Neural progenitor cell (in vitro differentiated cells): ENCODE measurements at places on chromosomes 11 and 22. TPM values are rescaled to one million over a fixed set of nuclear protein-coding genes. Genes with fewer than 3 reads are reported as not detected.

DNA sequence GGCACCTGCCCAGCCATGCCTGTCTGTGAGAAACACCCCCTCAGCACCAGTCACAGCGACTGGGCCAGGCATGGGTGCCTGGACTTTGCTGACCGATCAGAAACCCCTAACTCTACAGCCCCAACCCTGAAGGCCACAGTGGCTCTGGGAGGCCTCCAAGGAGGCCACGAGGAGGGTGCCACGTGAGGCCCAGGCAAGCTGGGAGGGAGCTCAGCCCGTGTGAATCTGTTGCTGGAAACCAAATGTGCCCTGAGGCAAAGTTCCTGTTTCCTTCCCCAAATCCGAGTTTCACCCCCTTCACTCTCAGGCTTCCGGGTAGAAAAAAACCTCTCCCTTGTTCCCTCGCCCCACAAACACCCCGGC lies 1.3 kb downstream of the UNC93B1 start:
- H3K4me1 ChIP-seq = no peaks in the 10 kb centered on the region
- no peak overlapping the region for H3K4me3 ChIP-seq
- DNase-seq = no peak
- no peaks in the 10 kb centered on the region for H3K36me3 ChIP-seq

The PTPRCAP gene
- total RNA-seq = 1.1 TPM in 1 of 2 replicates, not detected in the other

DNA sequence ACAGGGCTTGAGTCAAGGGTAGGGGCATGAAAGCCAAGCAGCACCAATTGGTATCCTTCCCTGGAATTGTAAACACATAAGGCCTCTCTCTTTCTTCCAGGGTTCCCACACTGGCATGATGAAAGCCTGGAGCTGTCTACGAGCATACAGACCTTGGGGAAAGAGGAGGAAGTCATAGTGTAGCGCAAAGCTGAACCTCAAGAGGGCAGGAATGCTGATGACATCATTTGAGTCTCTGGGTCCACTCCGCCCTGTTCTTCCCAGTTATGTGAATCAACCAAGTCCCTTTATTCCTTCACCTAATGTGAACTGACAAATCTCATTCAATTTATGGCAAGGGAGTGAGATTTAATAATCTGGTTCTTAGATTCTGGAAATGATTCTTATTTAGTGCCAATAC lies 266.4 kb upstream of the NCAM1 start:
- DNase-seq = no peak
- no peaks in the 10 kb centered on the region for H3K27me3 ChIP-seq
- no peak overlapping the region for H3K4me3 ChIP-seq
- H3K4me1 ChIP-seq = peaks cover 23% of the 10 kb centered on the region
- no peaks in the 10 kb centered on the region for H3K36me3 ChIP-seq
- no peak overlapping the region for H3K27ac ChIP-seq

The SYT8 gene
- total RNA-seq = not detected in 2 replicates

GRCh38 chr22:38173641-38173906 lies 8.1 kb downstream of the PLA2G6 start:
- H3K27me3 ChIP-seq = no peaks in the 10 kb centered on the region
- H3K27ac ChIP-seq = no peak overlapping the region
- DNase-seq = no peak
- peaks cover 9% of the 10 kb centered on the region for H3K4me1 ChIP-seq
